ENCODE measurements at places on chromosomes 7 and 10. TPM values are rescaled to one million over a fixed set of nuclear protein-coding genes. Genes with fewer than 3 reads are reported as not detected.

The C10orf62 gene
- not detected for total RNA-seq

The HOXA11 gene
- not detected for total RNA-seq

The LRRD1 gene
- 3.8 TPM for total RNA-seq

The WDFY4 gene
- 0.94 TPM for total RNA-seq

The EN2 gene
- total RNA-seq, result not detected

The CRYGN gene
- total RNA-seq, result not detected

Data from parietal lobe (tissue), 2 donors.